Activated gamma-delta T cell treated with Interleukin-2 at 50 U/mL for 16 hours (primary cell): ENCODE measurements at places on chromosomes 1 and 21.

GRCh38 chr1:195195423-195196057 lies 1412.7 kb downstream of the KCNT2 start:
- no peak for DNase-seq

DNA sequence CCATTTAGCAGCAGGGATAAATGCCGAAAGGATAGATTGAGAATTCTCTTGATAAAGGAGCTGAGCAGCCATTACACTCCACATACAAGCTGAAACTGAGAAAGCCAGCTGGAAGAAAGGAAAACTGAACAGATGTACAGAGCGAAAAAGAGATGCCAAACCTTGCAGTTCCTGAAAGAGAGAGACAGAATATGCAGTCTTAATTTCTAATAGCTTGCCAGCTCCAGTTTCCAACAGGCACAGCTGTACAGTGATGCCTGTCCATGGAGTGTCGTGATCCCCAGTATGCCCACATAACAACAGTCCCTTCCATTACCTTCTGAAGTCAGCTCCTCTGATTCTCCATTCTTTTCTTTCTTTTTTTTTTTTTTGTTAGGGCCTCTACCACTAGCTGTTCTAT lies 22.7 kb downstream of the ABL2 start:
- DNase-seq: no peak

DNA sequence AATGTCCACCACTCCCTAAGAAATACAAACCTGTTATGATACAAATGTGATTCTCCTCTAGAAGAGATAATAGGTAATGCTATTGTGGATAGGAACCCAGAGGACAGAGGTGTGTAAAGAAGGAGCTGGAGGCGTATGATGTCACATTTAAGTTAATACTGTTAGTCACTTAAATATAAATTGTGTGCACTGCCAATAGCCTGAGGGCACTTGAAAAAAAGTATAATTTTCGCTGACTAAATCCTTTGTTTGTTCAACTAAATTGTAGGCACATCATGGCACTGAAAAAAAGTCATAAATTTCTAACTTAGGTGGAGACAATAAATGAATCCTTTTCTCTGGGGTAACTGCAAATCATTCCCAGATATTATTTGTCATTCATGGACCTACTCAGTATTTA lies 4.4 kb downstream of the RCSD1 start:
- no peak for DNase-seq

DNA sequence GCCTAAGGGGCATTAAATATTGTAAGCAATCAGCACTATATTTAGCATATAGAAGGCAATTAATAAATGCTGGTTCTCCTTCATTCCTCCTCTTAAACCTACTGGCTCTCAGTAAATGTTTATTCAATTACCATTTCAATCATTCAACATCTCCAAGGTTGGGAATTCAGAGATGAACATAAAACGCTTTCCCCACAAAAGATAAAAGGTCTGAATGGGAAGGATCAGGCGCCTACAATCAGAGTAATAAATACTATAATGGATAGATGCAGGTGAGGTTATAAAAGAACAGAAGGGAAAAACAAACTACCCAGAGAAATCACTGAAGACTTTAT lies 407 bp upstream of the KTI12 start:
- DNase-seq: no peak

DNA sequence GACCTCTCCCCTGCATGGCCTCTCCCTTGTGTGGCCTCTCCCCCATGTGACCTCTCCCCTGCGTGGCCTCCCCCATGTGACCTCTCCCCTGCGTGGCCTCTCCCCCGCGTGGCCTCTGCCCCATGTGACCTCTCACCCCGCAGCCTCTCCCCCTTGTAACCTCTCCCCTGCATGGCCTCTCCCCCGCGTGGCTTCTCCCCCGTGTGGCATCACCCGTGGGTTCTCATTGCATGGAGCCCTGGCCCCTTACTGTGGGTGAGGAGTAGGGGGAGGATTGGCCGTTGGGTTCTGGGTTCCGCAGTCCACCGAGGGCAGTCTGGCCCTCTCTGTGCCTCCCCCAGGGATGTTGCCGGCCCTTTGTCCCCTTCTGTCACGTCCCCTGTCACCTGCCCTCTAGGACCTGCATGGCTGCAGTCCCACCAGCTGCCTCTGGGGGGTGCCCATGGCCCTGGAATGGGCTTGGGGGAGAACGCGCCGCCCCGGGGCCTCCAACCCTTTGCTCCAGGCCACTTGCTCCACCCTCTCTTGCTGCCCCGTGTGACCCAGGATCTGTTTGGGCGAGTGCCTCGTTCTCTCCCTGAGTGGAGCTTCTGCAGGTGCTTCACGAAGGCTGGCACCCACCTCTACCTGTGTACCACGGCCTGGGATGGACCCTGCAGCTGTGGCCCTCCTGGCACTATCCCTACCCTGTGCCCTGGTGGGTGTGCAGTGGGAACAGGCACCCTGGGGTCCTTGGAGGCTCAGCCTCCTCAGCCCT lies 21.3 kb downstream of the RRP1 start:
- DNase-seq: peak; percentile 90

DNA sequence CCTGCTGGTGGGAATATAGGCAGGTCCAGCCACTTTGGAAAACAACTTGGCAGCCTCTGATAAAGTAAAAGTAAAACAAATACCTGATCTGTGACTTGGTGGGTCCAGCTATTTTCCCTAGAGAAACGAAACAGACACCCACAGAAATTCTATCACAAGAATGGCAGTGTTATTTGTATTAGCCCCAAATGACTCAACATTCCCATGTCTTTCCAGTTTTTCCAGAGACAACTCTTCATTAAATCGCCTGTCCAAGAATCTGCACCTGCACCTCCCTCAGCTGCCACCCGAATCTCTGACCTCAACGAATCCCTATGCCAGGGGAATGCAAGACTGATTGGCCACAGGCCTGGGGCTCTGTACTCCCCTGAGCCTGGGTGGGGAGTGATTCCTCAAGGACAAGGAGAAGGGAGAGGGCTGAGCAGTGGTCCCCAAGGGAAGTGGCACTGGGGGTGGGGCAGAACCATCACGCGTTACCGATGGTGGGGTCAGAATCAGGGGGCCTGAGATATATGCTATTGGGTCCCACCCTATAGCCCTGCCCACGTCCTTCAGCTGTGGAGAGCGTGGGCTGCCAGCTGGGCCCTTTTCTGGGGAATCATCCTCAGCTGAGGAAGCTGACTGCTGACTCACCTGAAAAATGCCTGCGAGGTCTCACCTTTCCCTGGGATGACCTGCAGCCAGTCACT lies 553.0 kb downstream of the PTPRU start:
- no peak for DNase-seq

DNA sequence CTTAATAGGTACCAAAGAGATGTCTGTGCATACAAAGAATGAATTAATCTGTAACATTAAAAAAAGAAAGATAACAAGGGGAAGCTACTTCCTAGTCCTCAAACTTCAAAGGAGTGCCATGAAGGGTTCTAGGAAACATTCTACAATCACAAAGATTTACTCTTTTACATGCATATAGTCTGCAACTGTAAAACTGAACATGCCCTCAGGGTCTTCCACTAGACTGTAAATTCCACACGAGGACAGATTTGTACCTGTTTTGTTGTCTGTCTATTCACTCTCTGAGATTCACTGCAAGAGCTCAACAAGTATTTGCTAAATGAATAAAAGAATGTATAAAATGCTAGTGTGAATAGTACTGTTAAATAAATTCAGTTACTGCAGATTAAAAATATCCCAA lies 4.4 kb downstream of the JAK1 start:
- DNase-seq: no peak

- no peak for DNase-seq
Observed at GRCh38 chr1:103024051-103024450, 84.3 kb downstream of the COL11A1 start.

DNA sequence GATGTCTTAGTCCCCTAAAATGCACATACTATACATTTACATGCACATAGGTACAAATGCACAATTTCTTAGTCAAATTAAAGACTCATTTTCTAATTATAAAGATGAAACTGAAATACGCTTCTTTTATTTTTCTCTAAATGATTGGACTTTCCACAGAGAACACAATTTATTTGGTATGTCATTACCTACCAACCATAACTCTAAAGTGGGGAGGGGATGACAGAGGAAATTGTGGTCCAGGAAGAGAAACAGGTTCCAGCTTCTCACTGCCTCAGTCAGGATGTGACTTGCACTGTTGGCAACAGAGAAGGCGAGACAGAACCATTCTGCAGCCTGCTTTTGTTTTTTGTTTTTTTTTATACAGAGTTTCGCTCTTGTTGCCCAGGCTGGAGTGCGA lies 1189.2 kb downstream of the PLA2G4A start:
- DNase-seq: no peak

GRCh38 chr1:160197231-160197630 lies 6.9 kb downstream of the CASQ1 start:
- no peak for DNase-seq

GRCh38 chr1:166233750-166234366 lies 67.1 kb upstream of the FAM78B start:
- DNase-seq: no peak

GRCh38 chr1:167713330-167714081 lies 8.3 kb upstream of the MPZL1 start:
- DNase-seq: no peak

DNA sequence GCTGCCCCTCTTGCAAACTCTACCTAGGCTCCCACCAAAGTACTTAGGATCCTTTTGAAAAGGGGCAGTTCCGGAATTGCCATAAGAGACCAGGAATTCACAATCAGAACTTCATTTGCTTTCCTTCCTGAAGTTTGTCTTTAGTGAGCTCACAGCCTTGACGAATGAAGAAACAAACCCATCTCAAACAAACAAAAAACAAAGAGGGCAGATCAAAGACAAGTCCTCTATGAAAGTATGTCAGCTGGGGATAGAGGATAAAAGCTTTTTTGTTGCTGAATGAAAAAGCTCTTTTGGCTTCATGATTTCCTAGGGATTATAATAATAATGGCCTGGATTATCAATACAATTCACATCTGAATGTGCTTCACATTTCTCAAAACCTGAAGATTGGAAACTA lies 357.9 kb upstream of the DUSP10 start:
- DNase-seq: no peak

DNA sequence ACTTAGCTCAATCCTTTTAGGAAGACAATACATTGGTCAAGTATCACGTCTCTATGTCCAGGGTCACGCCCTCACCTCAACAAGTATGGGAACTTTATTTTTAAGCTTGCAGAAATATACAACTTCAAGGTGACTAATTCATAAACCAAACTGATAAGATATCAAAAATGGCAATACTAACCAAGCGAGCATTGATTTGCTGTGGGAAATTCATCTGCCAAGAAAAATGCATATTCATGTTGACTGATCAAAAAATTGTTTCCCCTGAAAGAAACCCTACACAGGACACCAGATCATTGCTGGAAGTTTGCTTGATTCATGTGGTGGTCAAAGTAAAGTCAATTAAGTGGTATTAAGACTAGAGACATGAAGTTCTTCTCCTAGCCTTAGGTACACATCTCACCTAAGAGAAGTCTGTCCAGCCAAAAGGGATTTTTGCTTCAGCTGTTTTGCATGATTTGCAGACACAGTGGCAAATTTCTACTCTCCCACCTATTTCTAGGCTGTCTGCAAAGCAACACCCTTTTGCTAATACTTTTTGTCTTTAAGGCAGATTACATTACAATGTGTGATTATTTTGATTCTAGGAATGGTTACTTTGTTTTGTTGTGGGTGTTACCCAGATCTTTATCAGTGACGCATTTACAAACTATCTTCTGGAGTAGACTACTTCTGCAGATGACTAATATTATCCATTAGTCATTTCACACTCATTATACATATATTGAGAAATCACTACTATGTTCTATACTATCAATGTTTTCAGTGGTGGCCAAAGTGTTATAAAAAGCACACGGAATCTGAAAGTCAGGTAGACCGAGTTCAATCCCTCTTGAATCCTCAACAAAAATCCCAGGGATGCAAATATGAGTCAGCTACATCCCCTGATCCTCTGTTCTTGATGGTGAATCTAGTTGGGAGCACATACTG lies 12.4 kb downstream of the SAMSN1 start:
- no peak for DNase-seq

DNA sequence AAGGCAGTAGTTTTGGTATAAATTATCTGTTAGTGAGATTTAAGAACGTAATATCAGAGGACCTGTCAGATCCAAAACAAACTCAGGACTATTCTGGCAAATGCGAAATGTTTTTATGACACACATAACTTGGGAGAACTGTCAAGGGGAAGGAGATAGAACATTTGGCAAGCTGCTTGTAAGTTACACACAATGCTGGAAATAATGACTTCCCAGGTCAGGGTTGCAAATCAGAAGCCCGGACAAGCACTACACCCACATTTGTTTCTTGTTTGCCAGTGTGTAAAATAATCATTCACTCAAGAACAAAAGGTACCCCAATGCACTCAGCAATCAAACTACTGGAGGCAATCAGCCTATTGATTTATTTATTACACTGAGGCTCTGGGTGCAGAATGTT lies 354.7 kb downstream of the KCNH1 start:
- DNase-seq: no peak

DNA sequence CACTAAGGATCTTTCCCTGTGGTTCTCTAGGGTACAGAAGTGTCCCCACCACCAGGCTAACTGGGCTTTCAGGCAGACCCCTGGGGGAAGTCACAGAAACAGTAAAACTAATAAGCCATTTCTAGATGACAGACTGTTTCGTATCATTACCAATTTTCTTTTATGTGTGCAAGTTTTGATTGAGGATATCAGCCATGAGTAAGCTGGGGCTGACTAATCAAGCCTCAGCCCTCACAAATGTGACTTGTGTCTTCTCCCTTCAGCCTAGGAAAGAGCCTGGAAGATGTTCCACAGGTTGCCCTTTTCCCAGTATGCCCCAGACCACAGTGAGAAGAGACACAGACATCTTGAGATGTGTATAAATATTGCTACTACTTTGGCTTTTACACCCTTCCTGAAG lies 10.5 kb downstream of the PTGFRN start:
- no peak for DNase-seq

- no peak for DNase-seq
Observed at GRCh38 chr1:53945183-53945432, 391 bp downstream of the IFT25 start.

DNA sequence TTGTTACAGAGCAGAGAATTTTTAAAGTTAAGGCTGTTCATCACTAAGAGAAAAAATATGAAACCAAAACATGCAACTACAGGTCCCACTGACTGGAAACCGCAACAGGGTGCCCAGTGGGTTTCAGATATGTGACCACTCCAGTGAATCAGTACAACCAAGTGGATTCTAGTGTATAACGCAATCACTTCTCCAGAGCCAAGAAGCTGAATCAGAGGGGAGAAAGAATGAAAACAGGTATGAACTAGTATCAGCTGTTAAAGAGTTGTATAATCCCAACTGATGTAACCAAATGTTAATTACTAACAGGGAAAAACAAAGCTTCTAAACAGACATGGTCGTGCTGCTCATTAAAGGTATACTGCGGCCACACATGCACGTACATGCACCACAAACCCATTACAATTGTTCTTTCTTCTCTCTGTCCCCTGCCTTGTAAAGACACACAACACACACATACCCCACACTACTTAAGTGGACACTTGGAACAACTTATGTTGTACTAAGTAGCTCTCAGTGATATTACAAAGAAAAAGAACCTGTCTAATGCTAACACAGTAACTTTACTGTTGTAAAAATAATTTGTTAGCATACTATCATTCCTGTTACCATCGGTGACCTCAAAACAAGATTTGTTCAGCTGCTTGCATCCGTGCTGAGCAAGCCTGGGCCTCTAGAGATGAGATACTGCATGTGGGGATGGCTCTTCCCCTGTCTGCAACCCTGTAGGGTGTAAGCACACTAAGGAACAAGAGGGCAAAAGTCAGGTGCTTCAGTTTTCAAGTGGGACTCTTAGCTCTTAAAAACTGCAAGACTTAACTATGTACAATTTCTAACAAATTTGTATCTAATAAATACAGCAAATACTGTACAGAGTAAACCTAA lies 74.2 kb downstream of the PTPN14 start:
- DNase-seq: no peak
